ENCODE measurements at places on chromosomes 5 and 9.

GRCh38 chr9:37262410-37262809 lies 142.0 kb downstream of the ZCCHC7 start:
- DNase-seq: no peak

GRCh38 chr5:157828944-157829639 lies 29.9 kb downstream of the CLINT1 start:
- DNase-seq: no peak

DNA sequence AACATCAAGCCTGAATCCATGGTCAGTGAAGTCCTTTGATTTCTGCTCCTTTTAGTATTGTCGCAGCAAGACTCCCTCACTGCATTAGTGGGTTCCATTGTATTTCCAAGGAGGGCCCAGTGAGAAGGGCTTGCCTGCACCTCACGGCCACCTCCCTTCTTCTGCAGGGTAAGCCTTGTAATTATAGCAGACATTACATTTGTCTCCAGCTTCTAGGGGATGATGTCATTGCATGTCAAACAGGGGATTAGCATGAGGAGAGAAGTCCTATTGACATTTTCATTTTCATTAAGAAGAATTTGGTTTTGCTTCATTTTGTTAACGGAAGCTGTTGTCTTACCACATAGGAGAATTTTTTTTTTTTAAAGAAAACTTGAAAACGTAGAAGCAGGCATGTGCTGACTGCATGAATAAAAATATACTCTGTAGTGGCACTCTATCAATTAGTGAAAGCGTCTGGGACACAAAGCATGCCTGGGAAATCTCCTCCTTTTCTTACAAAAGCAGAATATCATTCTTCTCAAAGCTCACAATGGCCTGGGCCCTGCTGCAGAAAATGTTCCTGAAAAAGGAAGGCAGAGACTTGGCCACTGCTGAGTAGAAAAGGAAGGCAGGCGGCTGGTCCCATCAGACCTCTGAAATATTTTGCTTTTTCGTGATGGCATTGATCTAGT lies 27.1 kb downstream of the MAP1B start:
- no peak for DNase-seq

DNA sequence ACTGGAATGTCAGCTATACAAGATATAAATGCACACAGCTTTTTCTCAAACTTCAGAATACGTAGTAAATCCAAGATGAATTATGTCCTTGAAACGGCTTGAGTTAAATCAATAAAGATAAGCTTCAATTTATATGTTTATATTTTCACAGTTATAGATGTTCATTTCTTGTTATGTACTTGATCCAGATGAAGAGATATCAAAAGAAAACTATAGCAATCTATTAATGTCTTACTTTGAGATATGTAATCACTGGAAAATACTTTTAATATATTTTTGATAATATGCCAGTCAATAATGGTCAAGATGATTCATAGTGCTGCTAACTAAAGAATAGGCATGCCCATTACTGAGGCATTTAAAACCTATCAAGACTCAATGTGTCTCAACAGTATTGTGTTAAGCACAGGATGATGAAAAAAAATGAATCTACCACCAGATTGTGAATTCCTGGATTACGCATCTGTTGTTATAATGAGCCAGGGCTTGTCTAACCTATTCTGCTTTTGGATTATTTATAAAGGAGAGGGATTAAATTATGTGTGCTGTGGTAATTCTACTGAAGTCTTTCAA lies 372.6 kb upstream of the PRR16 start:
- DNase-seq: no peak

DNA sequence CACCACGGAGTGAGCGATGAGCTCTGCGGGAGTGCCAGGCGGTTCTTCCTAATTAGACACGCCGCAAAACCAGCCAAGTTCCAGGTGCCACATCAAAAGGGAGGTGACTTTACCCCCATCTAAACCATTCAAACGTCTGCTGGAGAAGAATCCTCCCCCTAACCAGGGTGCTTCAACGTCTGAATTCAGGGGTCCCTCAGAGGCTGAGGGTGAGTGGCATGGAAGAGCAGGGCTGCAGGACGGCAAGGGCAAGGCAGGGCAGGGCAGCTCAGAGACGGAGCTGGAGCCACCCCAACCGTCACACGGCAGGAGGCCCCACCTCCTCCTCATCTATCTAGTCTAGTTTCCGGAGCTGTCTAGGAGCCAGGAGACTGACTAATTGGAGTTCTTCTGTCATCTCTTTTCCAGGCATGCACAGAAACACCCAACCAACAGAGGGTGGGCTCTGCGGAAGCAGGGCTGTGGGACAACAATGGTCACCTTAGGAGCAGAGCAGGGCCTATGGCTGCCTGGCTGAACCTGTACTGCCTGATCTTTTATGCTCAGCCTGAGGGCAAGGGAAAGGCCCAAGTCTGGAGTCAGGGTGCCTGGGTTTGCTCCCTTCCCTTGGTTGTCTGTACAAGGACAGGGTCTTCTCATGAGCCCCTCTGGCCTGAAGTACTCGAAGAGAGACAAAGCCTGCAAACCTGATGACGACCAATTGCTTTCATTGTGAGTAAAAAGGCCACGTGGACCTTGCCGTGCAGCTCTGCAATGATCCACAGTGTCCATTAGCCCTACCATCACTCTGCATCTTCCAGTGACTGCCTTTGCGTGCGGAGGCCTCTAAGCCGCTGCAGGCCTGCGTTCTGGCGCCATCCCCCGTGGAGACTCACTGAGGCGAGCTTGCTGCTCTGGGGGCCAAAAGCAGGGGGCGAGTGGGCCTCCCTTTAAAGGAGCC lies 81.0 kb upstream of the SLC25A51 start:
- DNase-seq: no peak

- no peak for DNase-seq
Measured at GRCh38 chr5:39100851-39101396, 26.7 kb upstream of the RICTOR start.

GRCh38 chr9:38048316-38048969 lies 20.6 kb downstream of the SHB start:
- no peak for DNase-seq

GRCh38 chr5:150473673-150474358 lies 24.3 kb upstream of the RPS14 start:
- no peak for DNase-seq

GRCh38 chr5:116766470-116766947 lies 191.9 kb upstream of the SEMA6A start:
- DNase-seq: no peak

- DNase-seq: no peak
Measured at GRCh38 chr5:45847877-45848276, 151.7 kb upstream of the HCN1 start.

DNA sequence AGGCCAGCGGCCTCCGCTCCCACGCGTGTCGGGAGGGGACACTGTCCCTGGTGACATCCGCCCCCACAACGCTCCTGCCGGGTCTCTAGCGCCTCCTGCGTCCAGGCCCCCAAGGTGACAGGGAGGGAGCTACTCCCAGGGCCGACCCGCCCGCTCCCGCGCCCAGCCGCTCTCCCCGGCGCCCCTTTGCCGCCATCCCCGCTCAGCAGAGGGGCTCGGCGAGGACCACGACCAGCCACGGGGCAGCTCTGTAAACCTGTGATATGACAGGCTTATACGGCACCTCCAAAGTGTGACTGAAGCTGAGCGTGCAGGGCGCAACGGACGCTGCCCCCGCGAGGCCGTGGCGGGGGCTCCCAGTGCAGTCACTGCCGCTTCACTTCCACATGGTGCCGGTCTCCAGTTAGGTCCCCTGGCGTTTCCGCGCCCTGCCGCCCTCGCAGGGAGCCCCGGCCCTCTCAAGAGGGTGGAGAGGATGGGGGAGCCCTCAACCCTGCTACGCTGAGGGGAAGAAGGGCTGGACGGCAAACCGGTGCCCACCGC lies 978 bp upstream of the ADCY2 start:
- no peak for DNase-seq

GRCh38 chr5:137888863-137889759 lies at the start of gene PKD2L2:
Gene PKD2L2, plus strand, starts transcription at chr5:137889457. Its CDS starts 35 bp downstream, at chr5:137889492.
- peak; percentile 56 for DNase-seq

GRCh38 chr9:29969856-29970647 lies 2396.8 kb upstream of the C9orf72 start:
- no peak for DNase-seq

GRCh38 chr9:72728031-72728770 lies 206.8 kb downstream of the TMC1 start:
- DNase-seq: no peak

GRCh38 chr5:79183011-79183410 lies 52.9 kb upstream of the JMY start:
- DNase-seq: no peak

GRCh38 chr5:89071941-89072331 lies 189.0 kb upstream of the MEF2C start:
- no peak for DNase-seq

DNA sequence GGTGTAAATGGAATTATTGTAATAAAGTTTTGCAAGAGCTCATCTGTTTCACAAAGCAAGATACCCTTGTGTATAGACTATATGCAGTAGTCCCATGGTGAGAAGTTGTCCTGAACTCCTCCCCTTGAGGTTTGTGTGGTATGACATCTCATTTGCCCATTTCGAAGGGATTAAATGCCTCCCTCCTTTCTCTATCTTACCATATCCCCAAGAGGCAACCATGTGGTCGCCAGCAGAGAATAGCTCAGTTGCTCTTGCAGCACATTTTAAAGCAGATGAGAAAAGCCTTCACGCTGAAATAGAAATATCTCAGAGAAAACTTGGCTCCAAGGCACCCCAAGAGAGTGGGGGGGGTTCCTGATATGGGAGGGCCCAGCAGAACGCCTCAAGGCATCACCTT lies 4.6 kb downstream of the SEMA6A start:
- DNase-seq: no peak

DNA sequence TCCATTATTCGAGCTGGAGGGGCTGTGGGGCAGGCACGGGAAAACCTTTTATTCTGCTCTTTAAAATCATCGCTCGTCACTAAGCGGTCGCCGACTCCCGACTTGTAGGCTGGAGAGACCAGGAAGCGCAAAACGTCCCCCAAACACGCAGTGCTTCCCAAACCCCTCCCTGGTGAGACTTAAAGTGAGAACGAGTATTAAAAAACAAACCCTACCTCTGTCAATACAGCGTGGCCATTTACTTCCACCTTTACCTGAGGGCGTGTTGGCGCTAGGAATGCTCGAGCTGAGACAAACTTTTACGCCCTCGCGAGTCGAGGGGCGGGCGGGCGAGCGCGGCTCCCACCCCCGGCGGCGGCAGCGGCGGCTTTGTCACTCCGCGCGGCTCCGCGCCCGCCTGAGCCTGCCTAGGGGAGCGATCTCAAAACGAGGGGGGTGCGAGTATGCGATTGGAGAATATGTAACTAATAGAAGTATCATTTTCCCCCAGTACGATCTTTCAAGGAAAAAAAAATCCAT lies at the start of gene NR2F1-AS1:
Gene NR2F1-AS1, minus strand, starts transcription at position 293 of the 519 bp plus-strand sequence.
- no peak for DNase-seq

DNA sequence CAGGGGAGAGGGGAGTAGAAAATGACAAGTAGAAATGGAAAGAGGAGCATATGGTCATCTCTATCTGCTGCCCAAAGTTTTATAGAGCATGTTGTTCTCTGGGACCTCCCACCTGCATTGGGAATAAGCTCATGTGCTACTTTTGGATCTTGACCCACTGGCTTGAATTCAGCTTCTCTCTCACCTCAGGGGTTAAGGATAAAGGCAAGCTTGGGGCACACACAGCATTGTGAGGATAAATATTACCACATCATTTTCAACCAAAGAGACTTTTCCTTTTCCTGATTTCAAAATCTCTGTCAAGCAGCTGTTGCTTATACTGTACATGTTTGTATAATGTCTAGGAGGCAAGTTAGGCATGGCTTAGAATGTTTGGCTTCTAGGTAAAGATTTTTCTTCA lies 16.6 kb downstream of the ATP10B start:
- no peak for DNase-seq

GRCh38 chr5:72397836-72398235 lies 77.7 kb downstream of the PTCD2 start:
- DNase-seq: no peak

GRCh38 chr5:115751176-115751575 lies 65.3 kb downstream of the CDO1 start:
- DNase-seq: no peak

DNA sequence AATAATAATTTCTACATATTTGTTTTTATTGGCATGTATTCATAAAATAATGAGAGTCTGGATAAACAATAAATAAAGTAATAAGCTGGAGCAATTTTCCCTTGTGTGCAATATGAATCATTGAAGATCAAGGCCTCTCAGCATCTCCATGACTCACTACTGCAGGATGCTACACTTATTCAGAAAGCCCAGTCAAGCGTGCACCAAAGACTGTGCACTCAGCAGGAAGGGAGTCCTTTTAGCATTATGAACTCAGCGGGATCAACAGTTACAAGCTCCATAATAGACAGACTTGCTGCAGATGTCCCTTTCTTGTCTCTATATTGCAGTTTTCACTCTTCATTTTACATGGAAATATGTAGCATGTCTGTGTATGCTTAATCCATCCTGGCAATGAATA lies 485.3 kb downstream of the CDH9 start:
- no peak for DNase-seq

- no peak for DNase-seq
Measured at GRCh38 chr9:87309236-87309635, 188.4 kb upstream of the DAPK1 start.

GRCh38 chr5:88664645-88665044 lies 218.3 kb downstream of the MEF2C start:
- DNase-seq: no peak

DNA sequence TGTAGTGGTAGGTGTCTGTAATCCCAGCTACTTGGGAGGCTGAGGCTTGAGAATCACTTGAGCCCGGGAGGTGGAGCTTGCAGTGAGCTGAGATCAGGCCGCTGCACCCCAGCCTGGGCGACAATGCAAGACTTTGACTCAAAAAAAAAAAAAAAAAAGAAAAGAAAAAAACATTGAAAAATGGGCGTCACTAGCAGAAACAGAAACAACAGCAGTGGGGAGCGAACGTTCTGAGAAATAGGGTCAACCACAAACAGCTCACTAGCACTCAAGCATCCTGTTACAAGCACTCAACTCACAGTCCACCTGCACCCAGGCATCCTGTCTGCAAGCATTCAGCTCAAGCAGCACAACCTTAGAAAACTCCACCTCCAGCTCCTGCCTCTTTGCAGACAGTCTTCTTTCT lies 17.2 kb downstream of the TRIM14 start:
- no peak for DNase-seq

DNA sequence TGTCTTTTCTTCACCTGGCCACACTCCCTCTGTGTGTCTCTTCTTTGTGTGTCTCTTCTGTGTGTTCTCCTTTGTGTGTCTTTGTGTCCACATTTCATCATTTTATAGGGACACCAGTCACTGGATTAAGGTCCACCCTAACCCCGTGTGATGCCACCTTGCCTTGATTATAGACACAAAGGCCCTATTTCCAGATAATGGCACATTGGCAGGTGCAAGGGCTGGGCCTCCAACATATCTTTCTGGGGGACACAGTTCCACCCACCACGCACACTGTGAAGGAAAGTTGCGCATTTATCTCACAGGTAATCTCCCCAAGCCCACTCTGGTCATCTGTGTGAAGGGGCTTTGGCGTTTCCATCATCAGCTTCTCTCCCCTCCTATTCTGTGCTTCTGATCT lies 334.6 kb upstream of the IRX1 start:
- DNase-seq: no peak

DNA sequence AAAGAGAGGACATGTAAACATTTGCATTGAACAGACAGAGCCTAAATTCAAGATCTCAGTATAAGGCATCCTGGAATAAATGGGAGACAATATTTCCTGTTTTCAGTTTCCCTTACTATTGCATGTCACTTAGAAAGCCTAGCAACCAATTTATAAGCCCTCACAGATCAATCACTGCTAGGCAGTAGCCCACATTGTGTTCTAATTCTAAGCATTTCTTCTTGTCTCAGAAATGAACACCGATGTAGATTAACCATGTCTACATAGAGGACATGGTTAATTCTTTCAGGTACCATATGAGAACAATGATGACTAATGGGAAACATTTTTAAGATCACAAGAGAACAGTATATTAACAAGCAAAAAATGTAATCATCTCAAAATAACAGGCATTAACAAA lies 79.6 kb upstream of the HMHB1 start:
- no peak for DNase-seq
